Small intestine (tissue), 16 donors: ENCODE measurements at places on chromosomes 4 and X. TPM values are rescaled to one million over a fixed set of nuclear protein-coding genes. Genes with fewer than 3 reads are reported as not detected.
A peak's percentile ranks its signal among the peaks of the same experiment; 100 is the strongest.

GRCh38 chr4:74327762-74328161 lies 19.5 kb downstream of the EPGN start:
- no peak for DNase-seq

DNA sequence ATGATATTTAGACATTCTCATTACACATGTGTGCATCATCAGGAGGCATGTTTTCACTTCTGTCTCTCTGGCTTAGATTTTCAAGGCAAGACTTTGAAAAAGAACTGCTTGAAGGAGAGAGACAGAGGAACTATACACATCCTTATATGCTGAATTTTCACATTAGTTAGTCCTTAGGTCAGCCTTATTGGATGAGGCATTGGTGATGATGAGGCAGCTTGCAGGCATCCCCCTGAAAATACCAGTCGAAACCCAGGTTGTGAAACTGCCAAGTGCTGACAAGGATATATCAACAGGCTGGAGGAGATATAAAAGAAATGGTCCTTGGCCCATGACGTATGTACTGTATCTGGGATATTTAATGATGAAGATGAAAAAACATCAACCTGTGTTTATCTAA lies 297.2 kb upstream of the AADAT start:
- no peak for DNase-seq

DNA sequence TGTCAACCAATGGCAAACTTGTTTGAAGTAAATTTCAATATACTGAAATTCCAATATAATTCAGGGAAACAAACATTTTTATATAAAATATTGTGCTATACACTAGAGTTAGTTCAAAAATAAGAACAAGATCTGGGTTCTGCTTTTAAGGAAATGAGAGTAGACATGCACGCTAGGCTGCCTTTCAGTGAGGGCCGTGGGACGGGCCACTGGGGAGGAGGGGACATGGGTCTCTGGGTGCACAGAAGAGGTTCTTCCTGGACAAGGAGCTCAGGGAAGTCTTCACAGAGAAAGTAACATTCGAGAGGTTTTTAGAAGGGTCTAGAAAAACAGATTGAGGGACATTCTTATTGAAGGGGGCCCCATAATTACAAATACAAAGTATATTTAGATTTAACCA lies 64.4 kb downstream of the SHROOM3 start:
- DNase-seq = no peak

DNA sequence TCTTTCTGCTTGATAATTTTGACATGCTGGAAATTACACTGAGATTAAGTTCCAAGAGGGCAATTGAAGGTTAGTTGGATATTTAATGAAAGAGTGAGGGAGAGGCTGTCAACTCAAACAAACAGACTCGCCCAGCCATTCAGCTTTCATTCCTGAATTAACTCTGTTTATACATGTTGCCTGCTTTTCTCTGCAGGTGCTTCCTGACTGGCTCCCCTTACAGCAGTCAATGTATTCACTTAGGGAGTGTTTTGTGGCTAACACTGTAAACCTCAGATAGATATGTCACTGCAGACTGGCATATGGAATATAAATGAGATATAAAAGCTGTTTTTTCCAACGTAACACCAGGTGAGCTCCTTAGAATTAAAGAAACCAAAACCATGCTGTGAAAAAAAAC lies 28.7 kb downstream of the TMPRSS11A start:
- DNase-seq = no peak

DNA sequence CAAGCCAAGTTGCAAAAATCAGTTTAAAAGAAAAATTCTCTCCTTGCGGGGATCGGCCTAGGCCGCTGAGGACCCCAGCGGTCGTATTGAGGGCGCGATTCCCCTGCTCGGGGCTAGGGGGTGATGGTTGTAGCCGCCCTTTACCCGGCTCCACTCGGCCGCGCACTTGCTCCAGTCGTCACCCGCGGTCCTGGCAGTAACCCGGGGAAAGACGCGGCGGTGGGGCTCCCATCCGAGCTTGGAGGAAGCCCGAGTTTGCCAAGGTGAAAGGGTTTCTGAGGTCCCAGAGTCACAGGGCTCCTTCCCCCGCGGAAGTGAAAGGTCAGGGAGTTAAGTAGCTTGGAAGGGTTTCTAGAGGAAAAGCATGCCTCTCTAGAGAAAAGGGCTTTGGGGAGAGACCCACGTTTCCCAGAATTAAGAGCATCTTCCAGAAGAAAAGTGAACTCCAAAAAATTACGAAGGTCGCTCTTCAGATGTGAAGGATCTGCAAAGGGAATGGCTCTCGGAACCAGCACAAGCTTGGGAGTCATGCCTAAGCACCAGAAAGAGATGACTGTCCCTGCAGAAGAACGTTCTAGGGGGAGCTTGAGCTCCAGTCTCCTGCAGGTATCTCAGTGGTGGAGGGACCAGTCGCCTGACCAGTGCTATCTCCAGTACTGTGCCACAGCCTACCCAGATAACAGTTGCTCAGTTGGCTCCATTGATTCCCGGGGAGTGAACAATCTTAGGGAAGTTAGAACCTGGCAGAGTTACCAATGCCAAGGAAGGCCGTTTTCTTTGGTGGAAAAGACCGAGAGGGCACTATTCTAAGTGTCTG lies 875 bp downstream of the LAP3 start:
- peak; percentile 70 for DNase-seq

GRCh38 chr4:80694171-80694570 lies 336.3 kb upstream of the BMP3 start:
- no peak for DNase-seq

DNA sequence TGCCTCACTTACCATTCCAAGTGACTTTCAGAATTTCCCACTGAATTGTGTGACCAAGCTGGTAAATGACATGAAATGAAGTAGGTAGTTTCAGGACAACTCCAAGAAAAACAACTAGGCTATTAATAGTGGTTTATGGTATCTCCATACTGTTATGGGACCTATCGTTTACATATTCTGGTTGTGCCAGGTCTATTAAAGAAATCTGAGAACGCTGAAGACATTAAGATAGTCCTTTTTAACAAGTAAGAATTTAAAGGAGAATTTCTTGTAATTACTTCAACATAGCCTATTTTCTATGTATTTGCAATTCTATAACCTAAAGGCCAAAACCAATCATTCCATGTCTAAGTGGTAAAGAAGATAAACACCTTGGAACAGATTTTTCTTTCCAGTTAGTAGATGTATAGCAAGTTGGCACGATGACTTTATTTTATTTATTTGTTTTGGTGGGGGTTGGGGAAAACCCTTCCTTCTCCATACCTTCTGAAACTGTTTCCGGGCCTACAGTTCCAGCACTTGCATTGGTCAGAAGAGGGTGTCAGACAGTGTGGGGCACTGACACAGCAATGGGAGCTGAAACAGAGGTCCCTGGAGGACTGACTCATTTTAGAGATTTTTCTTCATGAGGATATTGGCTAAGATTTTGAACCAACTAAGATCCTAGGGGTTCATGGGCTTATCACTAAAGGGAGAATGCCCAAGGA lies 7.6 kb upstream of the DCLK2 start:
- DNase-seq = no peak

DNA sequence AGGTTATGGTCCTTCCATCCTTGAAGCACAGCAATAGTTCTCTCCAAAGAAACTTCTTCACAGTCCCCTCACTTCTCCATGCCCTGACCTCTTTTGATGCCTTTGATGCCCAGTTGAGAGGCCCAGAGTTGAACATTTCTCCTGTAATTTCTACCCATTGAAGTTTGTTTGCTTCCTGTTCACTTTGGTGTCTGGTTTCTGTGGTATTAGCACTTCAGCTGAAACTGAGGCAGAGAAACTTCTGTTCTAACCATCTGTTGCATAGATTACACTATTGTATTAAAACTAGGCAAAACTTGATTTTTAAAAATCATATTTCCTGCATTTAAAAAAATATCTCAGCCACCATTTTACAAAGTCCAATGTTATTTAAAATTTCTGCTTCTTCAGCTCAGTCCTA lies 89.8 kb upstream of the ADGRG2 start:
- DNase-seq = no peak

- DNase-seq = peak; percentile 54
Observed at GRCh38 chrX:81195712-81196111, 6.0 kb downstream of the HMGN5 start.

DNA sequence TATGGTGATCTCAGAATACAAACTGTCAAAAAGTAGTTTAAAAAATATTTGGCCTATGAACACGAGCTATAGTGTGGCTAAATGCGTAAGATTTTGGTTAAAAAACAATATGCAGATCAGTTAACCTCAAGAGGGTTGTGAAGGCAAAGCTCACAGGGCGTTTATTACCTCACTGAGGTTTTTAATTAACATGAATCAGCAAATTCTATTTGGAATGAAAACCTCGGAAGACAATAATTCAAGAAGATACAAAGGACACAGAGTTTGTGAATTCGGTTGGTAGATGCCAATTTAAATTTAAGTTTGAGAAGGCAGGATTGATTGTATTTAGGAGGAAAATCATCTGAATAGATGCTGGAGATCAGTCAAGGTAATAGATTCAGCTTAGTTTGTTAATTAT lies 1434.6 kb downstream of the C4orf33 start:
- DNase-seq = no peak

- peak; percentile 63 for DNase-seq
Observed at GRCh38 chrX:118682258-118683014, 45.0 kb upstream of the IL13RA1 start.

GRCh38 chr4:148680884-148681283 lies 238.7 kb upstream of the NR3C2 start:
- DNase-seq = peak; percentile 49

DNA sequence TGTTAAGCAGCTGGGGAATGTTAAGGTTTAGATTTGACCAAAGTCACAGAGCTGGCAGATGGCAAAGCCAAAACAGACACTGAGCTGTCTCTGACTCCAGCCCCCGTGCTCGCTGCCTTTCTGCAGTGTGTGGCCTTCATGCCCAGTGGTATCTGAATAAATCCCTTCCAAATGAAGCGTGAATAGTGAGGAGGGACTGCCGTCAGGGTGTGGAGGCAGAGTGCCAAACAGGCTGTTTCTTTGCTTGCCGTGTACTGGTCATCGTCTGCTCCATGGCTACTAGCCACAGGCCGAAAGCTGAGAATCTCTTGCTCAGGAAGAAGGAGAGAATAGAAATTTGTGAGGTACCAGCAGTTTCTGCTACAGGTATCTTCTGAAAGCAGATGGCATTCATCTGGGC lies 19.7 kb downstream of the PRIMPOL start:
- DNase-seq = no peak

DNA sequence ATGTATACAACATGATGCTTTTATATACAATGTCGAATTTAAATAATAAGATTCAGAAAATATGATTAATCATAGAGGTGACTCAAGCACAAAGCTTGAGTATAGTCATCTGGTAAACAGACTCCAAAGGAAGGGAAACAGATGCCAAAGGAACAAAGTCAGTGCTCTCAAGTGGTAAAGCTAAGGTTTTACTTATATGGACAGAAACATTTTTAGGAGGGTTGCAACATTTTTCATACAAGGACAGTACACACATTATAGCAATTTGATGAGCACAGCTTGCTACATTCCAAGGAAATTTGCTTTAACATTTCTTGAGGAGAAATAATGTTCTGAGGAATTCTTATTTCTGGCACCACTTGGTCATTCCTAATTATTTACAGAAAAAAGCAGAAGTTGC lies 333.4 kb upstream of the AADAT start:
- no peak for DNase-seq

- no peak for DNase-seq
Observed at GRCh38 chr4:104907074-104907649, 239.5 kb upstream of the TET2 start.

DNA sequence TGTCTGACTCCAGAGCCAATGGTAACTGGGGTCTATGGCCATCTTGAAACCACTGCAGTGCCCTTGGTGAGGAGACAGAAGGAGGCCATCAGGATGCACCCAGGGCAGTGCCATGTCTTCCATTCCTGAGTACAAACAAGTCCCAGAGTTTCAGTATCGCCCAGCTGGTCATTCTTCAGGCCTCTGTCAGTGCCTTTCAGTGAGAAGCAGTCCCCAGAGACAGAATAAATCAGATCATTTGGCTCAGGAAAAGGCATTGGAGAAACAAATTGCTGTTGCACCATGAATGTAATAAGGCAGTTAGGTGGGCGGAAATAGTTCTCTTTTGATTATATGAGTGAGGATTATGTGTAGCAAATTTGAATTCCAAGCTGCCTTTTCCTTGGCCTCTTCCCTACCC lies 21.3 kb downstream of the ADGRG4 start:
- no peak for DNase-seq

GRCh38 chr4:184313702-184314659 lies 96.3 kb upstream of the ENPP6 start:
- DNase-seq = no peak

DNA sequence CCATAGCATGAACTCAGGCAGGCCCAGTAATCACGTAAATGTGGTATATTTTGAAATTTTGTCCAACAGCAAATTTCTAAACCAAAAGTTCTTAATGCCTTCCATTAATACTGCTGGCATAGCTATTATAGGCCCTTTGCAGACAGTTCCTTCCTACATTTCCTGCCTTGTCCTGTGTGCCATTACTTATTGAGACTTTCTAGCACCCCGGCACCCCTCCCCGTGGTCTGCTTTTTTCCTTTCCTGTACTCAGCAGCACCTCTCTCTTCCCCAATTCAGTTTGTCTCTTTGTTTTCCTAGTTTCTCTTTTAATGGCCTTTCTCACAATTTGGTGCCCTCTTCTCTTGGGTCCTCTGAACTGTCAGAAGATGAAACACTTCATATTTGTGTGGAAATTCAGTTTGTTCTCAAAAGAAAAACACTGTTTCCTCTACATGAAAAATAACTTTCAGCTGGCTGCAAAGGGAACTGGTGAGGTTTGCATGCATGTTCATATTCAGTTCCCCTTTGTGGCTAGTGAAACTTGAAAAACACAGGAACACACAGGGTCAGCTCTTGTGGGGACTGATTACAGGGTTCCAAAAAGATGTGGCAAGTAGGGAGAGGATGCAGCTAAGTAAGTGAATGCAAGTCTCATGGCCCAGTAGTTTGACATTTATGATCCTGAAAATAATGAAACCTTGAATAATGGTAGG lies 17.1 kb downstream of the GPR34 start:
- DNase-seq = no peak

Gene PAGE2
- not detected for polyA plus RNA-seq

Gene AGTR2
- polyA plus RNA-seq = not detected

Gene STBD1
- 4.9 TPM for polyA plus RNA-seq

Gene CT45A6
- not detected for polyA plus RNA-seq

Gene YY2
- 0.95 TPM for polyA plus RNA-seq

Gene GRIA2
- 0.40 TPM for polyA plus RNA-seq

Gene ZCCHC18
- not detected for polyA plus RNA-seq

Gene MFAP3L
- 1.00 TPM for polyA plus RNA-seq

Gene GLOD5
- polyA plus RNA-seq = 4.4 TPM
